ENCODE measurements at places on chromosomes 6 and 20.

DNA sequence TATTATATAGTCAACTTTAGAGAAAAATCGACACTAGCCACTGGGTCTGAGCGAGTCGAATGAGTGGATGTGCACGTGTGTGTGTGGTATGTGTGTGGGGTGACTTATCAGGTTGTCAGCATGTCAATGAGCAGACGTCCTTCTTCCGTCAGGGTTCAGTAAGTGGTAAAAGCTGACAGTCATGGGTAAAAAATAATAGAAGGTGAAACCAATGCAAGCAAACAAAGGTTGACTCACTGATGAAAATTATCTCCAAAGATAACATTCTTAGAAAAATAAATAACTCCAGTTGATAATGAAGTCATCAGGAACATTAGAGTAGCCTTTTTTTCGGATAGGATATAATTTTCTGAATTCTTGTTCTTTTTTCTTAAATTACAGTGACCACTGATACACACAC is 243.8 kb upstream of the FOXQ1 start:
- no peak for DNase-seq

DNA sequence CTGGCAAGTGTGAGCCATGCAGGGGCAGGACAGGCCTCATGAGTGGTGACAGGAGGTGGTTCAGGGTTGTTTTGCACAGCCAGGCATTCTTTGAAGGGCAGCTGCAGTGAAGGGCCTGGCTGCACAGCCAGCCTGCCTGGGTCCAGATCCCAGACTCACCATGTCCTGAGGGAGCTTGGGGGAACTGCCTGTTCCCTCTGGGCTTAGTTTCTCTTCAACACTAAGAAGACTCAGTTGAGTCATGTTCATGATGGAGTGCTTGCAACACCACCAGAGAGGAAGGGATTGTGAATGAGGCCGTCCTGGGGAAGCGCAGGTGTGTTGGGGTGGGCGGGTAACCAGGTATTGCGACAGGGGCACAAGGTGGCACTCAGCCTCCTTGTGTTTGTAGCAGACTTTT is 102.4 kb downstream of the CDH26 start:
- DNase-seq: peak; percentile 58

DNA sequence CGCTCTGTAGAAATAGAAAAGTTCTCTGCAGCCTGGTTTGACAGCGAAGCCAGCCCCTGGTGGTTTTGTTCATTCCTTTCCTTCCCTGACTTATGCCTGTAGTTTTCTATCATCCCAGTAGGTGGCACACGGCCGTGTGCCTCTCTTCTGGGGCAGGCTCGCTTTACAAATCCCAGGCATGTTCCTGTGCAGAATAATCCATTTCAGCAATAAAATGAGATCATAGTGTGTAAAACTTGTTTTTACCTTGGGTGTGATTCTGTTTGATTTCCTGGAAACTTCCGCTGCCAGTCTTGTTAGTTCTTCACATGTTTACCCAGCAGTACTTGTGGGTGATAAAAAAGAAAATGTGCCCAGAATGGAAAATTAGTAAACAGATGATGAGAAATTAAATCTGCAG is 7.4 kb upstream of the INSM1 start:
- peak; percentile 27 for DNase-seq

DNA sequence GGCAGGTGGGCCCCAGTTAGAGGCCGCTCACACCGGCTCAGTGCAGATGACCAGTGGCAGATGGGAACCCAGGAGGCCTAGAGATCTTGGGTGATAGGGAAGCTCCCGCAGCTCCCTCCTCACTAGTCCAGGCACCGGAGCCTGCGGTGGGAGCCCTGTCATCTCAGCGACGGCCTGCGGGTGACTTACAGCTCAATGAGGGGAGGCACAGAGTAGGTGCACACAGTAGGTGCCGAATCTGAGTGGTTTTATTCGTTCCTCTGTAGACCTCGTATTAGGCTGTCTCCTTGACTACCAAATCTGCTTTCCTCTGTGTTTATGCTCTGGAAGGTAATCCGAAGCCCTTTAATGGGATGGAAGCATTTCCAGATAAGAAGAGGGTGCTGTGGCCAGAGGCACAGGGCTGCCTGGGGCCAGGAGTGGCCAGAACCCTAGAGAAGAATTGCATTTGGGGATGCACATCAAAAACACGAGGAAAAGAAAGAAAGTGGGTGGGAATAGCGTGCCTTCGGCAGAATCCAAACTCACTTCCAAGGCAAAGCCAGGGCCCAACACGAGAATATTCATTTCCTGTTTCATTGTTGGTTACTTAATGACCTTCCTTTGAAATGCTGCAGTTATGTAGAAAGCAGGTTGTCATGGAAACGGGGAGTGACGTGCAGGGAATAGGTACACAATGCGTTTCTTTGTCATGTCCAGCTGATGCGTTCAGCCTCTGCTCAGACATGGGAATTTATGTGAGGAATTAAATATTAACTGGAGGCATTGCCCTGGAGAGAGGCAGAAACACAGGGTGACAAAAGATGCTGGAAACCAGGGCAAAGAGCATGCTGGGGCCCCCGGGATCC is 24.7 kb downstream of the MYT1 start:
- no peak for DNase-seq

GRCh38 chr6:170416303-170416702 is 109.7 kb downstream of the FAM120B start:
- DNase-seq: no peak

GRCh38 chr20:47280668-47281067 is 75.8 kb downstream of the ZMYND8 start:
- no peak for DNase-seq

GRCh38 chr6:150866991-150867501 is 1.5 kb downstream of the MTHFD1L start:
- no peak for DNase-seq

- DNase-seq: no peak
These were observed 252.7 kb downstream of the BTBD3 start for GRCh38 chr20:12170406-12170805.

GRCh38 chr20:62141397-62142251 is 1.6 kb downstream of the PSMA7 start:
- no peak for DNase-seq

DNA sequence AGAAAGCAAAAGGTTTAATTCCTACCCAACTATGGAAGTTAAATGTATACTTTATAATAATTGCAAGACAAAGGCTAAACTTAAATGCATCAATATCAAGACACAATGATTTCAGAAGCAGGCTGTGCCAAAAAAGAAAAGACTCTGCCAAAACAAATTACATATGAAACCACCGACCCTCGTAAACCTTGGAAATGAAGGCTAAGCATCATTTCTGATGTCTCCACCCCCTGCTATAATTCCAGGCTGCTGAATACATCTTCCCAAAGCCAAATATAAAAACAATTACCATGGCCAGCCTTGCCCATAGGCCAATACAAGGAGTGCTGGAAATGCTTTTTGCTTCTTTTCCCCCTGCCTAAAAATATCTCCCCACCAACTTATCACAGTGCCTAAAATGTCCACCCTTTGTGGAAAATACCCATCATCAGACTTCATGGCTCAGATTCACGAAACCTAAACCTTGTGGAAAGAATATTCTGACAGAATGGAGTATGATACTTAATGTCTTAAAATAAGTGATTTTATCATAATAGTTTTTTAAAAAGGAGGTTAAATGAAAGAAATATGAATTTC is 37.4 kb downstream of the RCAN2 start:
- DNase-seq: peak; percentile 49

GRCh38 chr6:40342723-40343122 is 244.4 kb downstream of the LRFN2 start:
- no peak for DNase-seq

DNA sequence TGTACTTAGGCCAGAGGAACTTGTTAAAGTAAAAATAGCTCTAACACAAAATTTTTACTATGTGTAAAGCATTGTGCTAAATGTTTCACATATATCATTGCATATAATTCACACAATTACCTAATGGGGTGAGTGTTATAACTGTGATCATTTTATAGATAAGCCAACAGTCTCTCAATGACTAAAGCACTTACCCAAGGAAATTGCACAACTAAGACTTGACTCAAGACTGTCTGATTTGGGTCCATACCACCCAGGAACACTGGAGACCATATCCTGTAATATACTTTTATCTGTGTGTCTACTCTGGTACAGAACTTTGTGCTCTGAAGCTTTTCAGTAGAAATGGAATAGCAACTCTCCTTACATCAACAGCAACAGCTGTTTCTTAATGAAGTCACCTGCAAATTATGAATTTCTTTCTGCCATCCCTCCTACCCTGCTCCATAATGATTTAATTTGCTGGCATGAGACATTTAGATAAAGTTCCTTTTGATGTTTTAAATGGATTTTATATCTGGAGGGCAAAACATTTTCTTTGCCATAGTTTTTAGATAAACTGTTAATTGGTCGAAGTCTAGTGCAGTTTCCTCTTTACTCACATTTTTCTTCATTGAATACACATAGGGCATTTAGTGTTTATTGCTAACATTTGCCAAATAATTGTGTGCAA is 47.5 kb downstream of the TSPYL4 start:
- no peak for DNase-seq

DNA sequence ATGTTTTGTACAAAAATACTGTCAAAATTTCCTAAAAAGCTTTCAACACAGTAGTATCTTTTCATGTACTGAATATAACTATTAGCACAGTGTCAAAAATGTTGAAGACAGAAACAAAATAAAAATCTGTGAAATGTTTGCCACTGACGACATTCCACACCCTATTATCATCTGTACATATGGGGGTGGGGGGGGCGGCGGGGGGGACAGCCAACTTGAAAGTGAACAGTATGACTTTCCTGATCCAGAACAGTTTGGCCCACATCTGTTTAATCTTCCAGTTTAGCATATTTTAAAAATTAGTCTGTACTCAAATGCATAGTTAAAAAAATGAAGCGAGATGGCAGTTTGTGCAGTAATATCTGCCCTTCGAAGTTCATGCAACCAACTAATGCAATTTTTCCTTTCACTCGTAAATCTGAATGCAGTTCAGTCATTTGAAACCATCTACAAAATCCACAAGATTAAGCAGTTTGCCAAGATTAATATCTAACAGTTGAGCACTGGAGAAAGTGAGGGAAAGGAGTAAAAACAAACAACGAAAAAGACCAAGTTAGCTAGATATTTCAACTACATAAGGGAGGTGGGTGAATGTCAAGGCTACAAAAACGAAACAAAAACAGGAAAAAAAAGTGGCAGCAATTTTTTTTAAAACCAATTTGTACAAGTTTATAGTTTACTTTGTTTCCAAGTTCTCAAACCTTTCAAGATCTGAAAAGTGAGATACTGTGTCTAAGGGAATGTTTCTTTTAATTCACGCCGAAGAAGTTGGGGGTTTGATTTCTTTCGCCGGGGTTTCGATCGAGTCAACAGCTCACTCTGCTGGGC is 1.9 kb downstream of the CITED2 start:
- DNase-seq: no peak

DNA sequence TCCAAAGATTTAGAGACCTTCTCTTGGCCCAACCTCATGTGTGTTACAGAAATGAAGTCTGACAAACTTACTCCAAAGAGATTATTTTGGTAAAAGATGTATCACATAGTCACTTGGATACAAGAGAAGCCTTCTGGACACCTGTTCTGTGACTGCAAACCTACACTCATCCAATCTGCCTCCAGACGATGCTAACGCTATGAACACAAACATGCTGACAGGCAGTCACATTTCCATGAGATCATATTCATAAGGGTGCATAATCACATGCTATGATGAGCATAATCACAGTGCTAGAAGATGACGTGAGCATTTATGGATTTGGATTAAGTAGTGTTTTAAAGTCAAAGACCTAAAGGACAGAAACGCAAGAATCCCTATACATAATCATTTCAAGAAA is 340.2 kb downstream of the HACE1 start:
- DNase-seq: no peak

DNA sequence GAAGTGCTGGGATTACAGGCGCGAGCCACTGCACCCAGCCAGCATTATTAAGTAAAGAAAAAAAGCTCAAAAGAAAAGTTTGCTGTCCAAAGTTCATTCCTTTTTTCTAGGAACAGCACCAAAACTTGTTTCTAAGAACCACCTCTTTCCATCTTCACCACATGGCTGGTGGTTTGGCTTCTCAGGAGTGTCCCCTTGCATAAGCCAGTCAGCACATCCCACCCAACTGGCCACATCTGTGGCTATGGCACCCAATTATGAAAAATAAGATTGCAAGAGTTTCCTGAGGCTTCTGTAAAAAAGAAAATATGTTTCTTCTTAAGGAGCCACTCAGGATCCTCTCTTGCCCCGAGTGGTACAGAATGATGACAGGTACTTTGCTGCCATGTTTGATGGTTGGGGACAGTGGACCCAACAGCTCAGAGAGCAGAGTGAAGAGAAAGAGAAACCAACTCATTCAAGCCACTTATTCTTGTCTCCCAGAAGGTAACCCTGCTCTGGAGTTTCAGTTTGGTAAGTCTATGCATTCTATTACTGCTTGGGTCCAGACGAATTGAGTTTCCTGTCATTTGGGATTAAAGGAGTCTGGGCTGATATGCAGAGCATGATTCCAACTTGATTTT is 65.3 kb downstream of the PSMB1 start:
- no peak for DNase-seq

DNA sequence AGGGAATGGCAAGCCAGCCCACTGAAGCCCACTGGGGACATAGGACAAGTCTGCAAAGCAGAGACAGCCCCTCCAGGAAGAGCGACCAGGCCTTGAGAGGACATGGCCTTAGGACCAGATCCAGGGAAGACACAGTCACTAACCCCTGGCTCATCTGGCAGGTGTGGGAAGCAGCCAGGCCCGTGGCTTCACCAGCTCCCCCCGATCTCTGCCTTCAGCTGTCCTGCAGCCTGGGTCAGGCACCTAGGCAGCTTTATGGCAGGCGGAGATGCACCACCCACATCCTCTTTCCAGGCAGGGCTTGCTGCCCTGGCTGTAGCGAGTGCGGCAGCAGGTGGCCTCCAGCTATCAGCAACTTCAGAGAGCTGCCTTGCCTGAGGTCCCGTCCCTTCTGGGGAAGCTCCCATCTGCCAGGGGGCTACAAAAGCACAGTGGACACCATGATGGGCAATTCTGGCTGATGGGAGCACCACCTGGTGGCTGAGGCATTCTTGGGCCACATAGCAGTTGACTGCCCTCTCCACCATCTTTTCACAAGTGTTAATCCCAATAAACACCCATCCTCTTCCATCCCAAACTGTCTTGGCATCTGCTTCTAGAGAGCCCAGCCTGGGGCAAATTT is 85.8 kb downstream of the DZANK1 start:
- DNase-seq: no peak

DNA sequence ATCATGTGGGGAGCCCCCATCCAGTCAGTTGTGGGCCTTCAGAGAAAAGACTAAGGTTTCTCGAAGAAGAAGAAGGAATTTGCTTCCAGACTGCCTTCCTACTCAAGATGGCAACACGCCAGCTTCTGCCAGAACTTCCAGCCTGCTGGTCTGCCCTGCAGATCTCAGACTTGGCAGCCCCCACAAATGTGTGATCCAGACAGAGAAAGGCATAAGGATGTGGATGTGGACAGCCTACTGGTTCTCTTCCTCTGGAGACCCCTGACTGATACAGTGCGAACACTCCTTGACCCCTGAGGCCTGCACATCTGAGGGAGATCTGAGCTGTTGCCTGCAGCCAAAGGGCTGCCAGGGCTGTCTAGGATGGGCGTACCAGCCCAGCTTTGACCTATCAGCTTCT is 8.6 kb downstream of the GABRR1 start:
- DNase-seq: no peak

DNA sequence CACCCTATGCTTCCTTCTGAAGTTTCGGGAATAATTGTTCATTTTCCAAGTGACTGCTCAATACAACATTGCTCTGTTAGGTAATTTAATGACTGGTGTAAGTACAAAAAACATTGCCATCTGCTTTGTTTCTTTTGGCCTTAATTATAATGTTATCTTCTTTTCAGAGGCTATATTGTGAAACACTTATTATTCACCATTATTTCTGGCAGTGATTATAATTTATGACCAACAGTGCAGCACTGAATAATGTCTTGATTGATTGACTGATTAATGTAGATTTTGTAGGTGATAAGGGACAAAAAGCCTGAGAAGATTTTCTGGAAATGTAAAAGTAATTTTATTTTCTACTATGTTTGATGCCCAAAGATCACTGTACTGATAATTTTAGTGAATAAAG is 377.7 kb downstream of the PLCB1 start:
- DNase-seq: no peak
